ENCODE measurements at places on chromosomes 2 and 18.

GRCh38 chr2:223044092-223044836 lies 7.7 kb upstream of the KCNE4 start:
- DNase-seq: no peak

DNA sequence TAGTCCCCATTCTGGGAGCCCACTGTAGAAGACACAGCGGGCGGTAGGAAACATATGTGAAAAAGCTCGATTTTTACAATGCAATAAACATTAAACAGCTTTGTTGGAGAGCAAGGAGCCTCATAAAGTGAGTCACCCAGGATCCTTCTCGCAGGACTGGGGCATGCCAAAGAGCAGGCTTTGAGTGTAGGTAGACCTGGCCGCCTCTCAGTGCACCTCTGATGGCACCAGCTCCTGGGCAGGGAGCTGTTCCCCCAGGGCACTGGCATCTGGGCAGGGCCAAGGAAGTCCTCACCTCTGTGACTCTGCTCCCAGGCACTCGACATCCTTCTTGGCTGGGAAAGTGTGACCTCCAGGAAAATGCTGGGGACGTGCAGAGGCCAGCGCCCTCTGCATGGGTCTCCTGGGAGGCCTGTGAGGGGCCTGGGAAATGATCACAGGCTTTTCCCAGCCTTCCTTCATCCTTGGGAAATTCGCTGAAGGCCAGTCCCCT lies 94.2 kb downstream of the POLR1A start:
- no peak for DNase-seq

GRCh38 chr2:227366769-227367426 lies 12.2 kb downstream of the TM4SF20 start:
- DNase-seq: peak; percentile 88

DNA sequence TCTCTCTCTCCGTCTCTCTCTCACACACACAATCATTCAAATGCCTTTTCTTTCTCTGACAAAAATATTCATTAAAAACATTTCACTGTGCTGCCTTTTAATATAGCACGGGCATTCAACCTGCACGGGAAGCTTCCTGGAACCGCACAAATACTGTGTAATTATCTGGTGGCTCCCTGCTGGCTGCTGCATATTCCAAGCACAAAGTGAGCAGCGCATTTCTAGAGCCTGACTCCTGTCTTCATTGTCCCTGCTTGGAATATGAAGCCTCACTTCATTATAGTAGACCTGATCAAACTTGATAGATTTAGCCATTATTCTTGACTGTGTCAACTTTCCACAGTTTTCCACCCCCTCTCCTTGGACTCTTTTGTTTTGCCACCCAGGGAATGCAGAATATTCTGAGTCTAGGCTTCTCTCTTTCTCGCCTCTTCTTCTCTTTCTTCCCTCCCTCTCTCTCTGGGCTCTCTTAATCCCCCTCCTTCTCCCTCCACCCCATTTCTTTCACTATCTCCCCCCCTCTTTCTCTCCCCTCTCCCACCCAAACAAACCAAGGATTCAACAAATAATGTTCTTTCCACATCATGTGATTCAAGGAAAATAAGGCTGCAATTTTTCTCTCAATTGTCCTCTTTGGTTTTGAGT lies 672.1 kb upstream of the FANCL start:
- no peak for DNase-seq

DNA sequence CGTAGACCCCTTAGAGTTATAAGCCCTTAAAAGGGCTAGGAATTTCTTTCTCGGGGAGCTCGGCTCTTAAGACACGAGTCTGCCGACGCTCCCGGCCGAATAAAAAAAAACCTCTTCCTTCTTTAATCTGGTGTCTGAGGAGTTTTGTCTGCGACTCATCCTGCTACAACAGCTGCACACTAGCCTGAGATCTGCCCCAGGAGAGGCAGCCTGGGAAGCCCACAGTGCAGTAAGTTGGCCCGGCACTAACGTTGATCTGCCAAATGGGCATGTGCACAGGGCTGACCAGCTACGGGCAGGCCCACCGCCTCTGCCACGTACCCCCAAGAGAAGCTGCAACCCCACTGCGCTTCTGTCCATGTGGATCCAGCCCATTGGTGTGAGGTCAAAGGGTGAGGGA lies 8.4 kb upstream of the LIMS2 start:
- DNase-seq: peak; percentile 52

- peak; percentile 24 for DNase-seq
These were observed 77.1 kb upstream of the COL3A1 start for GRCh38 chr2:188897096-188897495.

GRCh38 chr2:46937471-46937901 lies 21.9 kb upstream of the MCFD2 start:
- peak; percentile 33 for DNase-seq

DNA sequence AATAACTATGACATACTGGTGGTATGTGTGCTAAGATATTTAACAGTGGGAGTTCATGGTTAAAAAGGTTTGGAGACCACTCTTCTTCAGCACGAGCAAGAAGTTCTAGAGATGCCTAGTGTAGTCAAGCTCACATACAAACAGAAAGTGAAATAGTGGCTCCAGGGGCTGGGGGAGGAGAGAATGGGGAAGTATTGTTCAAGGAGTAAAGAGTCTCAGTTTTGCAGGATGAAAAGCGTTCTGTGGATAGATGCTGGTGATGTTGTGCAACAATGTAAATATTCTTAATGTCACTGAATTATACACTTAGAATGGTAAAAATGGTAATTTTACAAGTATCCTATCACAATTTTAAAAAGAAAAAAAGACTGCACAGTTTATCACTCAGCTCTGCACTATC lies 29.0 kb upstream of the EPAS1 start:
- no peak for DNase-seq

GRCh38 chr18:10290638-10291235 lies 163.7 kb upstream of the APCDD1 start:
- DNase-seq: no peak

DNA sequence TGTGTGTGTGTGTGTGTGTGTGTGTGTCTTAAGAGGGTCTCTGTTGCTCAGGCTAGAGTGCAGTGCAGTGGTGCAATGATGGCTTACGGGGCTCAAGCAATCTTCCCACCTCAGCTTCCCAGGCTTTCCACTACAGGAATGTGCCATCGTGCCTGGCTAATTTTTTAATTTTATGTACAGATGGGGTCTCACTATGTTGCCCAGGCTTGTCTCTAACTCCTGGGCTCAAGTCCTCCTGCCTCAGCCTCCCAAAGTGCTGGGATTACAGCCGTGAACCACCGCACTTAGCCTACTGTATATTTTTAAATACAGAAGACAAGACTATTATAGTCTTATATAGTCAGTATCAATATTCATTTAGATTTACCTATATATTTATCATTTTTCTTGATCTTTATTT lies 220.1 kb upstream of the STON1 start:
- no peak for DNase-seq

- no peak for DNase-seq
These were observed 57.3 kb downstream of the VIT start for GRCh38 chr2:36753706-36754221.

DNA sequence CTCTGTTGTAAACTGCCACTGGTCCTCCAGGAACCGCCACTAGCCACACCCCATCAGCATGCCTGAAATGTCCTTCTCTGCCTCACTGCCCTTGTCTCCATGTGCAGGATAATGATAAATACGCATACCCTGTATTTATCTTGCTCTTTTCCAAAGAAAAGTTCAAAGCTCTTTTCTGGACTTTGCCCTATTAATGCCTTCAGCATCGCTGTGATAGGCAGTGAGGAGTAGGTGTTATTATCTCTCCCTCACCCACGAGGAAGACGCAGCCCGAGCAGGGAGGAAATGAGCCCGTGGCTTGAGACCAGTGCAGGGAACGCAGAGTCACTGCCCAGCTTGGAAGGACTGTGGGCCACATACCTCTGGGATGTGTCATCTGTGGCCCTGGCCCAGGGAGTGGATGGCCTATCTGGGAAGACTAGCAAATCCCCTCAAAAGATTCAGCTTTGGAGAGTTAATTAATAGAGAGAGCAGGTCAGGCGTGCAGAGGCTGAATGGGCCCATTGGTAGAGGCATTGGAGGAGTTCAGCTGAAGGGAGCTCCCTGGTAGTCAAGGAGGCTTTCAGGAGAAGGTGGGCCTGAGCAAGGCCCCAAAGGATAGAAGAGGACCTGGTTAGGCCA lies 39.5 kb upstream of the MCFD2 start:
- peak; percentile 86 for DNase-seq

GRCh38 chr2:37993143-37993542 lies 68.1 kb downstream of the RMDN2 start:
- DNase-seq: no peak
